ENCODE measurements at places on chromosomes 2 and 18.

DNA sequence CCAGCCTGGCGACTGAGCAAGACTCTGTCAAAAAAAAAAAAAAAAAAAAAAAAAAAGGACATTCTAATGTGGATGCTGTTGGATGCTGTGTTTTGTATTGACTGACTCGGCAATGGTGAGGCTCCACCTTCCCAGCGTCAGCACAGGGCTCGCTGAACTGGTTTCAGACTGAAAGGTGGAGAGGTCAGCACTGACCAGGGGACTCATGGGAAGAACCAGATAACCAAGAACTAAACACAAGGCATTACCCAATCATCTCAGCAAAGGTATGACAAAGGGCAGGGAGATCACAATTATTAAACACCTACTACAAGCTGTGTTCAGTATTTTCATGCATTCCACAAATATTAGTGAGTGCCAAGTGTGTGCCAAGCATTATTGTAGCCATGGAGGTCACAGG is 103.2 kb downstream of the LRATD1 start:
- ATAC-seq = no peak
- no peaks in the 10 kb centered on the region for H3K27me3 ChIP-seq
- no peaks in the 10 kb centered on the region for H3K36me3 ChIP-seq
- H3K4me1 ChIP-seq = no peaks in the 10 kb centered on the region
- H3K27ac ChIP-seq = no peak overlapping the region

- peaks cover 13% of the 10 kb centered on the region for H3K4me1 ChIP-seq
- no peak for ATAC-seq
- H3K4me3 ChIP-seq = no peak overlapping the region
- H3K36me3 ChIP-seq = no peaks in the 10 kb centered on the region
- H3K27ac ChIP-seq = no peak overlapping the region
- H3K27me3 ChIP-seq = peaks cover 73% of the 10 kb centered on the region
Measured at GRCh38 chr2:240996161-240996833, 2.1 kb upstream of the SNED1 start.

DNA sequence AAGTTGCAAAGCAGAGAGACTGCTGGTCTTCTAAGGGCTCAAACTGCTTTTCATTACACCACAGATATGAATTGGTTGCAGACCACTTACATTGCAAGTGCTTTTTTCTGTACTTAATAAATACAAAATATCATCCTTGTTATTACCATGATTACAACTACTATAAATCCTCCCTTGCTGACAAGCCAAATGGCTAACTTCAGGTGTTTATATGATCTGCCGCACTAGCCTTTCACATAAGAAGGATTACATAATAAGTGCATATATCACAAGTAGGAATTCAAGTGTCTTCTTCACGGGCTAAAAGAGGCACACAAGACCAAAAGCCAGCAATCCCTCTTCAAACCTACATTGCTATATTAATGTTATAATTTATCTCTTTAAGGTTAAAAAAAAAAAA is 373.0 kb downstream of the ZEB2 start:
- H3K4me3 ChIP-seq = no peak overlapping the region
- no peaks in the 10 kb centered on the region for H3K27me3 ChIP-seq
- no peak overlapping the region for H3K27ac ChIP-seq
- peaks cover 8% of the 10 kb centered on the region for H3K4me1 ChIP-seq
- peaks cover 6% of the 10 kb centered on the region for H3K36me3 ChIP-seq

- H3K27me3 ChIP-seq = no peaks in the 10 kb centered on the region
- H3K27ac ChIP-seq = no peak overlapping the region
- H3K36me3 ChIP-seq = no peaks in the 10 kb centered on the region
- ATAC-seq = no peak
Measured at GRCh38 chr2:55169915-55170314, 62.2 kb downstream of the CLHC1 start.

DNA sequence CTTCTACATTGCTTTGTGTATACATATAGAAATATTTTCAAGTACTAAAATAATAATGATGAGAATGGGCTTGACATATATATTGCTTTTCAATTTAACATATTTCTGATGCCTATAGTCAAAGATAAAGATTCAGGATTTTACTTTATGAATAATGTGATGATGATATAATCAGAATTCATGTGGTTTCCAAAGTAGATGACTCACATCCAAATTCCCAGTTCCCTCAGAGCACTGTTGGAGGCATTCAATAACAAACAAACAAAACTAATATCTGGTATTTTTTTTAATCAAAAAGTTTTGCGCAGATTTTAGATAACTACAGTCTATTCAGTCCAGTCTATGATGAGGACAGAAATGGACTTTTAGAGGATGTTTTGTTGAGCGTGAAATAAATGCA is 2094.5 kb upstream of the CELF4 start:
- ATAC-seq = no peak
- H3K4me3 ChIP-seq = no peak overlapping the region
- H3K4me1 ChIP-seq = no peaks in the 10 kb centered on the region
- no peaks in the 10 kb centered on the region for H3K27me3 ChIP-seq
- no peak overlapping the region for H3K27ac ChIP-seq

All from stimulated activated memory B cell treated with anti-CD40 and anti-IgM and Interleukin-4, amounts not matched to agents 10 μg/mL and 1 μg/mL and 100 μg/mL, for 72 hours (primary cell).